ENCODE measurements at places on chromosomes 12 and 14.

GRCh38 chr12:34289431-34290380, 267.4 kb downstream of the ALG10 start:
- DNase-seq: no peak

GRCh38 chr14:105168496-105168978, at the start of gene JAG2:
Gene JAG2, minus strand, starts transcription at chr14:105168776. Its CDS starts 356 bp downstream, at chr14:105168420.
- DNase-seq: peak; percentile 46

GRCh38 chr12:48764521-48764920, 24.4 kb downstream of the ADCY6 start:
- DNase-seq: no peak

- no peak for DNase-seq
Observed at GRCh38 chr12:106369624-106370346, 12.2 kb downstream of the POLR3B start.

Data from activated CD4-positive, alpha-beta memory T cell treated with anti-CD3 and anti-CD28 coated beads, Interleukin-2, amount 10 ng/mL, durations not matched to agents 7 days and 5 days (primary cell).